ENCODE measurements at places on chromosomes 4 and X.

- DNase-seq = no peak
Measured at GRCh38 chr4:133921280-133922195, 280.1 kb downstream of the PABPC4L start.

DNA sequence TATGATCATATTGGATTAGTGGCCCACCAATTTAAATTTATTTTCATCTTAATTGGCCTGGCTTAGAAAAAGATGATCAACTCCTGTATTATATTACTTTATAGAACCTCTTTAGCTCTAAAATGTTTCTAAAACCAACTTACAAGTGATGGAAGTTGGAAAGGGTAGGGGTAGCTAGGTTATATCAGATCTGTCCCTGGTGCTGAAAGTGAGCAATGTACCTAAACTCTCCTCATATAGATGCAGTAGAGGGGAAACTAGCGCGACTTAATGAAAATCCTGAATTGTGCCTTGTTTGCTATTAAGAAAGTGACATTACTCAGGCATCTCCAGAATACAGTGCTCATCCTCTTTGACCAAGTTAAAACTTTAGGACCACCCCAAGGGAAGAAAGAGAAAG, 7.5 kb upstream of the PTCHD1 start:
- DNase-seq = no peak

DNA sequence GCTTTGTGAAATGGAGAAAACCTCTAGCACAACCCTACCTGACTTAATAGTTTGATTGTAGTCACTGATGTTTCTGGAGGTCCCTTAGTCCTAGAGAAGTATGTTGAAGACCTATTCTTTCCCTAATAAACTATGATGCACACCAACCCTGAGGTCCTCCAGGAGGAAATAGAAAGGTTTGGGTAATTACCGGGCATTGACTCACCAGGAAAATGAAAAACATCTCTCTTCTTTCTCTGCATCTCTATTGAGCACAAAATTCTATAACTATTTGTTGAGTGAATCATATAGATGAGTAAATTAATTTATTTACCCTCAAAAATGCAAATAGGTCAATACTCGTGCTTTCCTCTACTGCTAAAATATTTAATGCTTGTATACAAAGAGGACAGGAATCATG, 582.4 kb upstream of the FAM241A start:
- no peak for DNase-seq

DNA sequence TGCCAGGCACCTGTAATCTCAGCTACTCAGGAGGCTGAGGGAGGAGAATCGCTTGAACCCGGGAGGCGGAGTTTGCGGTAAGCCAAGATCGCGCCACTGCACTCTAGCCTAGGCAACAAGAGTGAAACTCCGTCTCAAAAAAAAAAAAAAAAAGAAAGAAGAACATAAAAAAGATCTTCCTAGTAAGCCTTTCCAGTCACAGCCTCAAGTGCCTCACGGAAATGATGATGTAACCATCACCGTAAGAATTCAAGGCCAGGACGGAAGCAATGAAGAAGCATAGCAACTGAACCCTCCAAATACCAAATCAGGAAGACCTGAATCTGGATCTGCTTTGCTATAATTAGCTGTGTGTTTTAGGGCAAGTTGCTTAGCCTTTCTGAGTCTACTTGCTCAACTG, 28.8 kb downstream of the RBM47 start:
- DNase-seq = no peak

DNA sequence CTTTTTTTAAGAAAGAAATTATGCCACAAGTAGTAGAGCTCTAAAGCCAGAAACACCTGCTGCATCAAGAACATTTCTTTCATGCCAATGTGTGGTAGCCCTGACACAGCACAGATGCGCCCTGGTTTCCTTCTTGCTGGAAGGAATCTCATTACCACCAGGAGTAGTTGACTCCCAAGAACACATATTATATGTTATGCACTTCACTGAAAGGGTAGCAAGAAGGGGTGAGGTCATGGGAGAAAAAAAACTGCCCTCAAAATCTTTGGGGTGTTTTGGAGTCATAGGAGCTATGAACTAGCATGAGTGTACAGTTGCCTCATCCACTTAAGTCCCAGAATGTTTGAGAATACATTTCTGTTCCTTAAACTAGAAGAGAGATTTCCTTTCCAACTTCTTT, 185.8 kb upstream of the C1QTNF7 start:
- DNase-seq = no peak
